ENCODE measurements at places on chromosomes 2 and 18.

DNA sequence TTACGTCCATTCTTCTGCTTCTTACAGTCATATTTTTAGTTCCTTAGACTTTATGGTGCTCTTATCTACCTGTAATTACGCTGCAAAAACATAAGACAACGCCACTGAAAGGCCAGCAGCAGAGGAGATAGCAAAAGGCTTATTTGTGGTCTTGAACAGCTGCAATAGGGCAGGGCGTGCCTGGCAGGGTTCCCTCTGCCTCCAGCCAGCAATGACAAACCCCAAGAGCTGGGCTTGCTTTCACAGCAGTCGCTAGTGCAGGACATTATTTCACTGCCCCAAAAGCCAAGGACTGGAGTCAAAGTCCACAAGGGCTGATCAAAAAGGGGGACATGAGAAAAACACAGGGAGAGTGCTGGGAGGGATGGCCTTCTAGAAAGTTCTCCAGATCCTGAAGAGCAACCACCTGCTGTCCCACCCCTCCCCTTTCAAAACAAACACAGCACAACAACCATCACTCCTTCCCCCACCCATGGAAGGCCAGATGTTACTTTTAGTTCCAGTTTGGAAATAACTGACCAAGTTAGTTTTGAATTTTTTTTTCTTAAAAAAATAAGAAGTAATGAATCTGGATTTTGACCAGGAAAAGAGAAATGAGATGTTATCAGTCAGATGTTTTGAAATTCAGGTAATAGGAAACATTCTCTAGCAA is 127.8 kb downstream of the RBMS1 start:
- DNase-seq, result no peak

DNA sequence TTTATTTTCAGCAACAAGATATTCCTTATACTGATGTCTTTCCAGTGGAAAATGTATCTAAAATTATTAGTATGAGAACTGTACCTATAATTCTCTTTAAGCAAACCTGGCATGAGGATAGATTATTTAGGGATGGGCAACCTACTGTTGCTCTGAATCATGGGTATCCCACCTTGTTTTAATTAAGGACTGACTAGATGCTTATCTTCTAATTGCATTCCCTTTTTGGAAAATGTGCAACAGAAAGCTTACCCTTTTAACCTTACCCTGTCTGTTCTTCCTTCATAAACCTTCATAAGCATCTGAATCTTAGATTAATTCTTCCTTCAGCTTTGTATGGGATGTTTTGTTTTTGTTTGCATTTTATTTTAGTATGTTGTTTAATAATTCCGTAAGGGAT is 110.3 kb downstream of the TAF4B start:
- no peak for DNase-seq

DNA sequence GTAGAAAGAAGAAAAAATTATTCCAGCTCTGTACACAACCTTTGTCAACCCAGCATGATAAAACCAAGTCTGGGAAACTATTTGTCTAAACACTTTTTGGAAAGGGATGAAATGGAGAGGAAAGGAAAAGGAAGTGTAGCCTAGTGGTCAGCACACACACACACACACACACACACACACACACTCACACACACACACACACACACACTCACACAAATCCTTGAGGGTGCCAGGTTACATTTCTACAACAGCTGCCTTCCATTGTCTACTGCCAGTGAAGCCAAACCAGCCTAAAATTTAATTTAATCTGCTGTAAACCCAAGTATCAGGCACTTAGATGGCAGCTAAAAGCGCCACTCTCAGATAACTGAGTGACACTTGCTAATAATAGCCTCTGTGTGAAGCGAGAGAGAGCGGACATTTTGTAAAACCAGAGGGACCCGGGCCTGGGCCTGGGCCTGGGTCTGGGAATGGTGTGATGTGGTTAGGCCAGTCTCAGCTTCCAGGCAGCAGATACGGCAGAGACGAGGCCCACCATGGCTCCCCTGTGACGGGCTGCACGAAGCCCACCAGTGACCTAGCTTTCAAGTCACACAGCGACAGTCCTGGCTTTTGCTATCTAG is 32.4 kb downstream of the BCL11A start:
- DNase-seq, result no peak

DNA sequence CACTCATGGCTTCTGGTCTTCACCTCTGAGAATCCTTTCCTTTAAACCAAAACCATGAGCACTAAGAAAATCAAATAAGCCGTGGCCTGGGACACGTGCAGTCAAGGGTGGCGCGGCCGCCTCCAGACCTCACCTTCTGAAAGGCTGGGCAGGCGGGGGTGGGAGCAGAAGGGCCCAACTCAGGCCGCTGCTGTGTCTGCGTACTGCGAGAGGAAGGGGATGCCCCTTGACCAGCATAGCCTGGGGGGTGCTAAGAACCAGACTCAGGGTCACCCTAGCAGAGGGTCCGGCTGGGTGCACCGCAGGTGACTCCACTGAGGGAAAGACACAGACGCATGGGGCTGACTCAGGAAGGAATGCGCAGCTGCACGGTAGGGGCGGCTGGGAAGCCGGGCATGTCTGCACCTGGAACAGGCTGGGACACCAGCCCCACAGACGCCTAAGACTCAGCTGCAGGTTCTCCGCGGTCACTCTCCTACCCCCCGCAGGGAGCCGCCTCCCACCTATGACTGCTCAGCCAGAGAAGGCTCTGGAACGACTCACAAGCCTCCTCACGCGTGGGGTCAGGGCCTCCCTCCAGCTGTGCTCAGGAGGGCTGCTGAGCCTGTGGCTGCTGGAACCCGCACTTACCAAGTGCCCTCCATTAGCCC is 432.4 kb upstream of the MYT1L start:
- no peak for DNase-seq

GRCh38 chr2:214310319-214310718 is 100.5 kb upstream of the VWC2L start:
- no peak for DNase-seq

DNA sequence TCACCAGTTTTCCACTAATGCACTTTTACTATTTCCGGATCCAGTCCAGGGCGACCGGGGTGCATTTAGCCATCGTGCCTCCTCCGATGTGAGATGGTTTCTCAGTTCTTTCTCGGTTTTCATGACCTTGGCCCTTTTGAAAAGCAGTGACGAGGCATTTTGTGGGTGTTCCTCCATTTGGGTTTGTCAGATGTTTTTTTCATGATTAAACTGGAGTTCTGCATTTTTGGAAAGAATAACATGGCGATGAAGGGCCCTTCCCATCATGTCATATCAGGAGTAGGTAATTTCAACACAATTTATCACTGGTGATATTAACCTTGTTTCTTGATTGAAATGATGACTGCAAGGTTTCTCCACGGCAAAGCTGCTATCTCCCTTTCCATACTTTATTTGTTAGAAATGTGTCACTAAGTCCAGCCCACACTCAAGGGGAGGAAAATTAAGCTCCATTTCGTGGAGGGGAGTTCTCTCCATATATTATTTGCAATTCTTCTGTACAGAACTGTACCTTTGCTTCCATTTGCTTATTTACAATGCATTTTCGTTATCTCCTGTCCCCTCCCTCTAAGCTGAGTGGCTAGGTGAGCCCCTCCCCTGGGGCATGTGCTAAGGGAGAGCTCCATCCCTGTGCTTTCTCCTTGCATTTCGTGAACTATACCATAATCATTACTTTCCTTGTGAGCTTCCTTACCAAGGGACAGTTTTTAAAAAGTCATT is 8.9 kb upstream of the KLF11 start:
- DNase-seq, result no peak

- DNase-seq, result no peak
Measured at GRCh38 chr18:80190311-80190710, 57.0 kb downstream of the PARD6G start.

DNA sequence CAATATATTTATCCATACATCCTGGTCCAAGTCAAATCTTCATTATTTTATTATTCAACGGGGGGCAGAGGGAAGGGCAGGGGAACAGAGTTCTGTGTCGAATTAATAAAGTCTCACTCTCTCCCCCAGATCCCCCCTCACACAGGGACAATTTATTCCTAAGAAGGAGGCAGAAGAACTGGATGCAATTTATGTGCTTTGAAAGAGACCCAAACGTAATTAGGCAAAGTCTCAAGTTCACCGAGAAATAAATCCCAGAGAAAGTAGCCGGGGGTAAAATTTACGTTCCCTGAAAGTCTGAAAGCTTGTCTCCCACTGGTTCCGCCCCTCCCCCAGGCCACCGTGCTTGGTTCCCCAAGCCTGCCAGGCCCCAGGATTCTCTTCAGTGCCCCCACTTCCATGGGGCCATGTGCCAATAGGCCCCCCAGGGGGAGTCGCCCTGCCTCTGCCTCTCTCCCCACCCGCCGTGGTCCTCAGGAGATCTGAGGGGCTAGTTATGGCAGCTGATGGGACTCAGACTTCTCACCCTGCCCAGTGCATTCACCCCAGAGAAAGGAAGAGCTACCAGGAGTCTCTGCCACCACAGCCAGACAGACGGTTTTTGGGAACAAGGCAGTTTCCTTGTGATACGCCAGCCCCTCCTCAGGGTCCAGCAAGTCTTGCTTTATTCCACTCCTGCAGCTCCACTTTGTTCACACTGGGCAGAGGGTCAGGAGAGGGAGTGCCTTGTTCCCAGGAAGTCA is 215.5 kb downstream of the CYP26B1 start:
- no peak for DNase-seq

DNA sequence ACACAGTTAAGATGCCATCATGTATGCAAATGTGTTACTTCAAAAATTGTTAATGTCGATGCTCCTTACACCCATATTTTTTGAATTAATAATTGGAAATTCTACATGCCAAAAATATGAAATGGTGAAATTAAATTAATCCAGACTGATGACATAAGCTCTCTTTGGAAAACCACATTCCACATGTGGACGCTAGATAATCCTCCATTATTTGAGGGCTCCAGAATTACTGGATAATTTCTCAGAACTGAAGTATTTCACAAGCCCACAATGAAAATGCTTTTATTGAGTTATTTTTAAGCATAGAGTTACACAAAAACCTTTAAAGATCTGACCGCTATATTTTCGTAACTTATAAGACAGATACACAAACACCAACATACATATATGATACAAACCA is 47.8 kb downstream of the FARSB start:
- DNase-seq, result no peak

GRCh38 chr2:17627434-17627833 is 86.9 kb downstream of the VSNL1 start:
- no peak for DNase-seq

GRCh38 chr2:96065381-96065930 is 30.7 kb upstream of the GPAT2 start:
- no peak for DNase-seq

GRCh38 chr2:236688563-236689392 is 119.2 kb downstream of the ACKR3 start:
- DNase-seq, result no peak

GRCh38 chr2:174570318-174570958 is 27.2 kb downstream of the WIPF1 start:
- DNase-seq, result no peak

DNA sequence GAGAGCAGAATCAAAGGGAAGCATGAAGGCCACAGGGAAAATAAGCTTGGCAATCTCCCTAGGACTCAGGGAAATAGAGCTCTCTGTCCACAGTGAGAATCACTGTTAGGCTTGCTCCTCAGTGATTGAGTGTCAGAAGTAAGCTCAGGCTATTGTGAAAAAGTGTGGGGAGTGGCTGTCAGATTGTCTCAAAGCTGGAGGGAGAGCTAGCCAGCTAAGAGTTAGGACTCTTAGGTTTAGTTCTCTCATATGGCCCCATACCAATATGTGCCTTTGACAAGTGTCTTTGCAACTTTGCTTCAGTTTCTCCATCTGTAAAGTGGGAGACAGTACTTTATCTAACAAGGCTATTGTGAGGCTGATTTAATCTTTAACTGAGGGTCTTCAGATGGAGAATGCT is 17.2 kb downstream of the EIF4E2 start:
- no peak for DNase-seq

DNA sequence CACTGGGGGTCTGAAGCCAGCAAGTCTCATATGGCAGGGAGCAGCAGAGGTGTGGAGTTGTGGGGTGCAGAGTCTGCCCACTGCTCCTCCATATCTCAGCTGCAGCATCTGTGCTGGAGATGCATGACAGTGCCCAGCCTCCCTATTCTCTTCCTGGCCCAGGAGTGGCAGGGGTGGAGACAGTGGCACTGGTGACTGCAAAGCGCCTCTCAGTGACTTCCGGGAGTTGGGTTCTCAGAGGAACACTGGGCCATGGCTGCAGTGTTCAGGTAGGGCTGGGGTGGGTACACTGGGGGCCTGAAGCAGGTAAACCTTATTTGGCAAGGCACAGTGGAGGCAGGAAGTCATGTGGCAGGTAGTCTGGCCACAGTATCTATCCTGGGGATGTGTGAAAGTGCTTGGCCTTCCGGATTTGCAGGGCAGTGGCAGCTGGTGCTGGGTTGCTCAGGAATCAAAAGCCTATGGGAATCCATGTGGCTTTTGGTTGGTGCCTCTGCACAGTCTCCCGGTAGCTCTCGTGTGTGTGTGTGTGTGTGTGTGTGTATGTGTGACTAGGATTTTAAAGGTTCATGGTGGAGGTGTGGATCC is 60.3 kb upstream of the THUMPD2 start:
- DNase-seq, result no peak

- no peak for DNase-seq
Measured at GRCh38 chr2:33673937-33674336, 74.8 kb upstream of the FAM98A start.

GRCh38 chr2:42342061-42342794 is 18.8 kb downstream of the COX7A2L start:
- DNase-seq, result peak; percentile 91

DNA sequence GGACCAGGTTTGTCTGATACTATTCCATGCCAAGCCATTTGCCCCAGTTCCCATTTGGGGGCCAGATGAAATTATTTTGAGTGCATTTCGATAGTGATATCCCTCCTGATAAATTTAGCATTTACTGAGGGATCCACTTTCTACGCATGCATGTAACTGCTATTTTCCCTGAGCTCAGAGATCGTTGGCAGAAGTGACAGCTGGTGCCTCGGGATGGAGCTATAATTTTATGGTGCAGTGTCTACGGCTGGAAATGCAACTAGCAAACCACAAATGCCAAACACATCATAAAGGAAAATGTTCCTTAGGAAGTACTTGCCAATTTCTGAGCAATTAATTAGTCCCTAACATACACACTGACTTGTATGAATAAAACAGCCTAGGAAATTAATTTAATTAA is 254.8 kb downstream of the SLC8A1 start:
- no peak for DNase-seq

DNA sequence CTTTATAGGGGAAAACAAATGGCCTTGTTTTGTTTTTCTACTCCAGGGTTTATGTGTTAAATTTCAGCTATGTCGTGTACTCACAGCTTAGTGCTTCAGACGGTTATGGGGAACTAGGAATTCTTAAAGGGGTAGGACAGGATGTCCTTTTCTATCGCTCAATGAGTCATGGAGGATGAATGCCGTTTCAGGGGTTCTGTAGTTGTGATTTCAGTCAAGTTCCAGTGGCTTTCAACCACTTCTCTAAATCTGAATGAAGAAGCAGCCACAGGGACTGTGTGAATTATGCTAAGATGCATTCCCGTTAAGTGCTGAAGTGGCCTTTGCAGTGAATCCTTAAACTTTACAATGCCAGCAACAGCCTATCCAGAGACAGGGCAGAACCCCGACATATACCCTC is 1231.7 kb upstream of the ZEB2 start:
- DNase-seq, result peak; percentile 45

DNA sequence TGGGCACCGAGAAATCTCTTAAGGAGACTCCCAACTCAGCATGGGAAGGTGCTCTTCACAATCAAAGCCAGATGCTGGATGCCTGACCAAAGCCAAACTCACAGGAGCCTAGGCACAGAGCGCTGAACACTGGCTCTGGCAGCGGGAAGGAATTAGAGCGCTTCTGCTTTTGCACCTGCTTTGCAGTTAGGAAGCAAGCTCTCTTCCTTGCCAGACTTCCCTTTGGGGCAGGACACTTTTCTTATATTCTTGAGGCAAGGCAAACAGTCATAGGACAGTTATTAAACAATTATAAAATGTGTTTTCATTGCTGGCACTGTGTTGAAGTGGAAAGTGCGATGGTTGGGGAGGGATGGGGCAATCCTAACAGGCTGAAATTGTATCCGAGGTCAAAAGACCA is 79.6 kb upstream of the DNMT3A start:
- DNase-seq, result no peak

Measured in RCC 7860 (cell line).